Stimulated activated CD8-positive, alpha-beta memory T cell treated with anti-CD3 and anti-CD28 coated beads, Interleukin-2, amount 100 ng/mL, for 48 hours (primary cell): ENCODE measurements at places on chromosomes 3 and 15.

DNA sequence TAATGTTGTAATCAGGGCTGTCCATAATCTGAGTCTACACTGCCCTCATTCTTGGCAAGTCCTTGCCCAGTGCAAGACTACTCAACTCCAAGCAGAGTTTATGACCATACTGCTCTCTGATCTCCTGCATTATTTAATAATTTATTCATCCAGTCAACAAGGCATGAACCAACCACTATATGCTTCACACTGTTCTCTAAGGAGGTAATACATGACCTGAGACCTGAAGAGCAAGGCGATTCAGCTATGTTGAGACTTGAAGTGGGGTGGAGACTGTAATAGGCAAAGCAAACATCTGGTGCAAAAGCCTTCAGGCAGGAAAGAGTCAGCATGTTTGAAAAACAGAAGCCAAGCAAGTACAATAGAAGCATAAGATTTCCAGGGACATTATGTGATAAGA is 1362.8 kb downstream of the ROBO2 start:
- no peak for DNase-seq

DNA sequence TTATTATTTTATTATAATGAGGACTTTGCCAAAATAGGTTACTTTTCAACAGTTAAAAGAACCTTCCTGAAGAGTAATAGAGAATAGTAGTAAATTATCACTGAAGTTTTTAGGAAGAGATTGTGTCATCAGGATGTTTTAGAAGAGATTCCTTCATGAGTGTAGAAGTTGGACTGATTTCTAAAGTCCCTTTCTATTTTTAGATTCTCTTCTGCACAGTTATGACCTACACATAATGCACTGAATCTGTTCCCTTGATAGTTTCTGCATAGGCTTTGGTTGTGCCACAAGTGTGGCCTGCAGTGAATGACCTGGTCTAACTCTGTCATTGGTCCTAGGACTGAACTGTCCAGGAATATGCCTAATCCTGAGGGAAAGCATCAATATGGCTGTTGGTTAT is 23.9 kb downstream of the SLC35A5 start:
- DNase-seq = no peak

GRCh38 chr15:95405447-95405846 is 925.1 kb upstream of the NR2F2 start:
- DNase-seq = no peak

GRCh38 chr3:73419179-73419803 is 205.4 kb downstream of the PDZRN3 start:
- no peak for DNase-seq

GRCh38 chr3:156655819-156656550 is 18.4 kb upstream of the TIPARP start:
- DNase-seq = no peak

GRCh38 chr3:45980229-45980813 is 15.3 kb downstream of the FYCO1 start:
- DNase-seq = no peak

DNA sequence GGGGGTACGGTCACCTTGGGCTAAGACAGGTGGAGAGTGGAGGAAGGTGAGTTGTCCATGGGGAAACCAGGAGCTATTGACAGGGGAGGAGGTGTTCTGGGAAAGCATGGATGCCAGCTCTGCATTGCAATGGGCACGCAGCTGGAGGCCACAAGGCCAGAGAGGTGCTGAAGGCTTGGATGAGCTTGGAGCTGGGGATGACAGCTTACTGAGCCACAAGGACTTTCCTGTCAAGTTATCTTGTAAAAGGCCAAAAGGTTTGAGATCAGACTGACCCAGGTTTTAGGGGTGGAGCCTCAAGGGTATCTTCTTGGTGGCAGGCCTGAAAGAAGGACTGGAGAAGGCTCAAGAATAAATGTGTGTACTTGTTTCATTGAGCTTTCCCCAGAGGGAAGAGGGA is 115.2 kb downstream of the ASB7 start:
- no peak for DNase-seq

DNA sequence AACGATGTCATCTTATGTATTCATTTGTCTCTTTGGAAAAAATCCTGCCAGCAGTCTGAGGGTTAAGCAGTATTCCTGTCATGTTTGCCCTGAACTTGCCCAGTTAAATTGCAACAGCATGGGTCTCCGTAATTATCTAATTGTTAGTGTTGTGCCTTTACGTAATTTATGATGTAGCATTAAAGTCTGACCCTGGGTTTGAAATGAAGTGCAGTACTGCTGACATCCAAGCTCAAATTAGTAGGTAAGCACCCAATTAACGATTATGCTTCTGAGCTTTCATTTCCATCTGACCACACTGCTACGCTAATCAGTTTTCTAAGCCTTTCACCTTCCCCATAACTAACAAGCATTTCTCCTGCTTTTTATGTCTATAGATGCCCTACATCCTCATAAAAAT is 241.8 kb downstream of the ARRDC4 start:
- no peak for DNase-seq

DNA sequence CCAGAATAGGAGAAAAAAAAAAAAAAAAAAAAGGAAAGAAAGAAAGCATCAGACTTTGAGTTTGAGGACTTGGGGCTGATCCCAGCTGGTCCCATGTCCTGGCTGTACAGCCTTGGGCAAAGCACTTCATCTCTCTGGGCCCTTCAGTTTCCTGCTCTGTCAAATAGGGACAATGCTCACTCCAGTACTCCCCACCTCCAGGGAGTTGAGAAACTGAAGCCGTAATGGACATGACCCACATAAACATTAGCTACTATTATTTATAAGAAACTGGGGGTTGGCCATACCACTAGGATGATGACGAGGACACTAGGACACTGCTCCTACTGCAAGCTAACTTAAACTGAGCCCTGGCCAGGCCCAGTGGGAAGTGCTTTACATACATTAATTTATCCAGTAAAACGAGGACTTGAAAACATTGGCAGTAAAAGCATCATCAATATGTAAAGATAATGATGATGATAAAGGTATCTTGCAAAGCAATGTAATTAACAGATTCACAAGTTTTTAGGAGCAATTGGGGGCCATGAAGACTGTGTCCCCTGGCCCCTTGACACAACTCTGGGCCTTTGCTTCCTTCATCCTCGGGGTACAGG is 22.9 kb upstream of the SMAD6 start:
- no peak for DNase-seq

- no peak for DNase-seq
Measured at GRCh38 chr3:86244905-86245304, 746.0 kb downstream of the VGLL3 start.

DNA sequence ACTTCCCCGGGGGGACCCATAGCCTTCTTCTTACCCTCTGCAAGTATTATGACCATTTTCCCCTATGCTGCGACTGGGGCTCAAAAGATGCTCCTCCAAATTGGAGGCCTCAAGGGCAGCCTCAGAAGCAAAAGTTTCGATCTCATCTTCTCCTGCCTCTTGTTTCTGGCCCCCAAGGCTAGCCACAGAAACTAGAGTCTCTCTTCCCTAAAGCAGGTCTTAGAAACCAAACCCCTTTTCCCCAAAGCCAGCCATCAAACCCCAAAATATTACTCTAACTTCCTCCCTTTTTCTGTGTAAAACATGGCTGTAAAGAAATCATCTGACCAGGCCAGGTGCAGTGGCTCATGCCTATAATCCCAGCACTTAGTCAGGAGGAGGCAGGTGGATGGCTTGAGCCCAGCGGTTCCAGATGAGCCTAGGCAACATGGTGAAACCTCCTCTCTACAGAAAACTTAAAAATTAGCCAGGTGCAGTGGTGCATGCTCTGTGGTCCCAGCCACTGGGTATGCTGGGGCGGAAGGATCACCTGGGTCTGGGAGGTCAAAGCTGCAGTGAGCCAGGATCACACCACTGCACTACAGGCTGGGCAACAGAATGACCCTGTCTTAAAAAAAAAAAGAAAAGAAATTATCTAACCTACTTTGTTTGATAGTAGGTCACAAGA is 36.7 kb upstream of the MFGE8 start:
- DNase-seq = no peak

GRCh38 chr3:135090020-135090717 is 295.1 kb downstream of the EPHB1 start:
- DNase-seq = no peak

GRCh38 chr15:85500060-85500708 is 119.8 kb downstream of the AKAP13 start:
- no peak for DNase-seq

- no peak for DNase-seq
Measured at GRCh38 chr15:92457471-92458041, 63.9 kb downstream of the ST8SIA2 start.

DNA sequence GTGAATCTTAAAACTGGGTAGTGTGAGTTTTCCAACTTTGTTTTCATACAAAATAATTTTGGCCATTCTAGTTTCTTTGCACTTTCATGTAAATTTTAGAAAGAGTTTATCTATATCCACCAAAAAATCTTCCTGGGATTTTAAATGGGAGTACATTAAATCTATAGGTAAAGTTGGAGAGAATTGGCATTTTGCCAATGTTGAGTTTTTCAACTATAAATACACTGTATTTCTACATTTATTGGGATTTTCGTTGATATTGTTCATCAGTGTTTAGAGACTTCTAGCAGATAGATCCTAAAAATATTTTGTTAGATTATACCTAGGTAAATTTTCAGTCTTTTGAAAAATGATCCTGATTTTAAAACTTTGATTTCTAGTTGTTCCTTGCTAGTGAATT is 83.1 kb upstream of the CCDC54 start:
- DNase-seq = no peak

DNA sequence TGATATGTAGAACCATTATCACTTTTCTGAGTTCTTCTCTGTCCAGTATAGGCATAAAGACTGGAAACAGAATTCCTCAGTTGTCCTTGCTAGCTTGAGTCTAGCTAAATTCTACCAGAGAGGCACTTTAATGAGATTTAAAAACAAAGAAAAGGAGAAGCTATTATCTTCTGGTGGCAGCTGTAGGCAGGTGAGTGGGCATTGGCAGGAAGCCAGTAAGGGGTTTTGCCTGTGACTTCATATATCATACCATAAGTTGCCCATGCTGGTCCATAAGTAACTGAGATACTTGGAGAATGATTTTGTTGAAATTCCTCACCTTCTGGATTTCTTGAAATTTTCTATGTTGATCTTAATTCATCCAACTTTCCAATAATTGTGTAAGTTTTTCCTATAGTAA is 402.3 kb upstream of the TGFBR2 start:
- no peak for DNase-seq

DNA sequence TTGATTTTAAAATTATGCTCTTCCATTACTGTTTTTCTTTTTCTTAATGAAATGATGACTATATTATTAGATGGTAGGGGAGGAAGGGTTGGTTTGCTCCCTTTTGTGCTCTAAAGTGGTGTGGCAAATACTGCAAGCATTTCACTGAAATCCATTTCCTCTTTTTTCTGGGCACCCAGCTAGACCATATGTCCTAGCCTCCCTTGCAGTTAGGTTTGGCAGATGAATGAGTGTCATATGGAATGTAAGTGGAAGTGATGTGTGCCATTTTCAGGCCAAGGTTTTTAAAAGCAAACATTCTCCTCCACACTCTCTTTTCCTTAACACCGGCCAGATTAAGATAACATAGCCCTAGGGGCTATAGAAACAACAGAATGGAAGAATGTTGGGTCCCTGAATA is 363.0 kb downstream of the FGF12 start:
- no peak for DNase-seq

DNA sequence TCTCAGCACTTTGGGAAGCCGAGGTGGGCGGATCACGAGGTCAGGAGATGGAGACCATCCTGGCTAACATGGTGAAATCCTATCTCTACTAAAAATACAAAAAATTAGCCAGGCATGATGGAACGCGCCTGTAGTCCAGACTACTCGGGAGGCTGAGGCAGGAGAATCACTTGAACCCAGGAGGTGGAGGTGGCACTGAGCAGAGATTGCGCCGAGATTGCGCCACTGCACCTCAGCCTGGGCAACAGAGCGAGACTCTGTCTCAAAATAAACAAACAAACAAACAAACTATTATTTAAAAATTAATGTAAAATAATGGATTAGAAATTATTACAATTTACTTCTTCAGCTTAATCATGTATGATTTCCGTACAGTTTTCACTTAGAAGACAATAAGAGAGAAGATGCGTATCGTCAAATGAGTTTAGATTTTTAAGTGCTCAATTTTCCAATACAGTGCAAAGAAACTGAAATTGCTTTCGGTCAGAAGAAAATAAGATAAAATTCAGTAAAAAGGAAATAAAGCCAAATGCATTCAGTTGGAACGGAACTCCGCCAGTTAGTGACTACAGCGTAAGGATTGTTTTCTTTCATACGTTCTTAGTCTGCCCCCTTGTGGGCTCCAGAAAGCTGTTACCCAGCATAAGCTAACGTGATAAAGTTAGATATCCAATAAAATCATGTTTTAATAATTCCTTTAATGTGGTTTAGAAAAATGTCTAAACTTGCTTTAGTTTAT is 24.8 kb downstream of the AADAC start:
- DNase-seq = no peak

DNA sequence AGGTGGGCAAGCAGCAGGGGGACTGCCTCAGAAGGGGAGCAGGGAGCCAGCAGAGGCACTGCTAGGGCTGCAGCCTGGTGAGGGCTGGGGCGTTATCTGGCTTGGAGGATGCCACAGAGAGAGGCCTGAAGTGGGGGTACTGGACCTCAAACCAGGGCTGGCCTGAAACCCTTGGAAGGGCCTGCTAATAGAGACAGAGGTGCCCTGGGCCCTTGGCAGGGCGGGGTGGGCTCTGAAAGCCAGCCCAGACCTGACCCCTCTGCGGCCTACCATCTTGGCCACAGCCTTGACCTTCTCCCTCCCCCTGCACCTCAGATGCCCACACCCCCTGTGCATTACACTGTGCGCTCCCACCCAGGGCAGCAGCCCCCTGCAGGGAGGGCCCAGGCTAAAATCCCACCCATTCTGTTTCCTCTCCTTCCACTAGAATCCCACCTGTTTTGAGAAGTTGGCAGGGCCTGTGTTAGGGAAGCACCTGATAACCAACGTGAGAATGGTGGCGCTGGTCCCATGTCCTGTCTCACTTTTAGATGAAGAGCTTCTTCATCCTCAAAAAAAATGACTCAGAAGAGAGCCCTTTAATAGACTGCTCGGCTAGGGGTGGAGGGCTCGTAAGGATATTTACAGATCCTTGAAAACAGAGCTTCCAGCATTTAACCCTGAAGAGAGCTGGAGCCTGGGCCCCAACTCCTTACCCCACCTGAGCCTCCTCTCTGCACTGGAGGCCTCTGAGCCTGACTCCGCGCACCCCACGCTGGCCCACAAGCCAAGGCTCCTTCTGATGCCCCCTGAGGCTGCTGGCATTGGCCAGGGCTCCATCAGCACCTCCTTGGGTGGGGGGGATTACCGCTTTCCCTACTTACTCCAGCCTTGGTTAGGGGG is 29.8 kb downstream of the LOXL1 start:
- no peak for DNase-seq

DNA sequence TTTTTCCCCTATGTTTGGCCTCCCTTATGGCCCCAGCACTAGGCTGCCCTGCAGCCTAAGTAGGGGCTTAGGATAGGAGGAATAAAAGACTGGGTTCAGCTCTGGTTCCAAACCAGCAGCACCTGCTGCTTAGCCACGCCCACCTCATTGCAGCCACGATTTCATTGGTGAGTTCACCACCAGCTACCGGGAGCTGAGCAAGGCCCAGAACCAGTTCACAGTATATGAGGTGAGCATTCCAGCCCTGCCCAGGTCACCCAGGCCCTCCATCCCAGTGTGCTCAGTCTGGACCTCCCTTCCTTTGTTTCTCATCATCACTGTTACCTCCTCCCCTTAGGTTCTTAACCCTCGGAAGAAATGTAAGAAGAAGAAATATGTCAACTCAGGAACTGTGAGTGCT is 11.5 kb downstream of the CPNE9 start:
- no peak for DNase-seq

- DNase-seq = no peak
Measured at GRCh38 chr3:42189001-42189460, 77.0 kb downstream of the CCK start.
